M059J (cell line): ENCODE measurements at places on chromosomes 4 and X. TPM values are rescaled to one million over a fixed set of nuclear protein-coding genes. Genes with fewer than 3 reads are reported as not detected.

Gene SLC4A4
- 2.8 and 3.4 TPM in 2 replicates for total RNA-seq

Gene ADH1A
- total RNA-seq = not detected in 2 replicates

GRCh38 chr4:183633476-183634400 lies 25.2 kb downstream of the RWDD4 start:
- no peak for DNase-seq

- DNase-seq = no peak
Measured at GRCh38 chr4:38500433-38500832, 163.6 kb upstream of the KLF3 start.

Gene RS1
- not detected in 2 replicates for total RNA-seq

DNA sequence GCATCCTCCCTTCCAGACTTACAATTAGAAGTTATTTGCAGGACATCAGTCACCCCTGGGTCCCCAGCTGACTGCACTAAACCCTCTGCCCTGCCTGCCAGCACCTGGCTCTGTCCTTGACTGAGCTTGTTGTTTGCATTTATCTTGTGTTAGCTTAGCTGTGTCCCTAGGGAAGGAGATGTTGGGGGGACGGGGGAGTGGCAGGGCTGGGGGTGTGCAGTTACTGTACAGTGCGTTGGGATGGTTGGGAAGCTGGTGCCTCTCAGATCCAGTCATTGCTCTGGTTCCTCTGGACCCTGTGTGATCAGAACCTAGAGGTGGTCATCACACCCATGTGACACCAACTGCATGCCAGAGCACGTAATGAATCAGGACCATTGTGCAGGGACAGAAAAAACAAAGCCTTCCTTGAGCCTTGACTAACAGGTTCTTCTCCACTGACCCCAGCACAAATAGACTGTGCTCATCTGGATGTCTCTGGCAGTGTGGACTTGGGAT lies 32.7 kb upstream of the PROM1 start:
- no peak for DNase-seq

DNA sequence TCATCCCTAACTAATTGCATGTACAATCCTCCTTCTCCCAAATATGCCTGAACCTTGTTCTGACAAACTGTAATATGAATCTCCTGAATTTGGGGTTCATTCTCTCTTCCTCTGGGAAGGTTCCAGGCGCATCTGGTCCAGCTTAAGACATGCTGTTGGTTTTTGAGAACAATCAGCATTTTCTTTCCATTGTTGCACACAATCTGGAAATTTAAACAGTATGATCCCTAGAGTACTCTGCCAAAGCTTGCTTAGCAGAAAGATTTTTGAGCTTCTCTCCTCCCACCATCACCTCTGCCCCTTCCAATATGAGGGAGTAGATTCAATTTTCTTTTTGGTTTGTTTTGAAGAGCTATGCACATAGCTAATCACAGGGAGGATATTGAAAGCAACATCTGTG lies 50.1 kb downstream of the SRPX start:
- no peak for DNase-seq
